Stimulated activated CD4-positive, alpha-beta T cell treated with anti-CD3 and anti-CD28 coated beads, Interleukin-12 subunit alpha, Interleukin-12 subunit beta, amount 100 ng/mL, for 4 hours (primary cell): ENCODE measurements at places on chromosomes 1 and 21.

- DNase-seq: no peak
These were observed 57.8 kb upstream of the ERRFI1 start for GRCh38 chr1:8083739-8084484.

- DNase-seq: no peak
These were observed 48.8 kb downstream of the TENT5C start for GRCh38 chr1:117654493-117655219.

GRCh38 chr21:45438391-45439145 lies 33.6 kb downstream of the COL18A1 start:
- DNase-seq: no peak

DNA sequence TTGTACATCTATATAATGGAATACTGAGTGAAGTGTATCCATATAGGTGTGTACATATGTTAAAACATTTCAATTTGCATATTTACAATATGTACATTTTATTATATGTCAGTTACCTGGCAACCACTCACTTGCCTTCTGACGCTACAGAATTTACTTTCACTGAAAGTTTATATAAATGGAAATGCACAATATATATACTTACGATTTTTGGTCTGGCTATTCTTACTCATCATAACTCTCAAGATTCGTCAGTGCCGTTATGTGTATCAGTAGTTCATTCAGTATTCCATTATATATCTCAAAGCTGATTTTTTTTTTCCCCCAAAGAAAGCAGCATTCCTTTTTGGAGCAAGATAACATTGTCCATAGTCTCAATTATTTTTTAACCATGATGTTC lies 138.2 kb downstream of the PCBP3 start:
- no peak for DNase-seq

DNA sequence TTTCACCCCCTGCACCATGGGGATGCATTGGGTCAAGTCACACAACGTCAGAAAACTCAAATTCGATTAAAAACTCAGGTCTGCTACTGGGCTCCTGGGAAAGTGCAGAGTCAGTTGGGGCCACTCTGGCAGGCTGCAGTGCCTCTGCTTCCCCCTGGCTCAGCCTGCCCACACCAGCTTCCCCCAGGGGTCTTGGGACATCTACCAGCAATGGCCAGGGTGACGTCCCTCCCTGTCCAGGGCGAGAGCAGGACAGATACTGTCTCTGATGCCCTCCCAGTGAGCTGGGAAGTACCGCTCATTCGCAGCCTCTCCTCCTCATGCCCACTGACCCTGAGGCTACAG lies 106.2 kb upstream of the COL6A1 start:
- DNase-seq: no peak

DNA sequence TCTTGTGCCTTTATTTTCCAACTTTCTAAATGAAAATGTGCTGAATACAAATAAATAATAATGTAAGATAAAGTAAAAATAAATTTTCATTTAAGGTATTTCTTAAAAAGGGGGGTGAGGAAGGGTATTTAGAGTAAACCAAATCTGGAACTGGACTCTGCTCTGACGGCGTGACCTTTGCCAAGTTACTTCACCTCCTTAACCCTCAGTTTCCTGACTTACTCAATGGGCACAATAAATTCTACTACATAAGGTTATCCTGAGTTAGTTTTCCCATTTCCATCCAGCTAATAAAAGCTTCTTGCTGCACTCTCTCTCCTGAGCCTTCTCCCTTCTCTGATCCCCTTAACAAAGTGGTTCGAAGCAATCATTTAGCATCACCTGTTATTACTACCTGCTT lies 93.9 kb downstream of the NID1 start:
- no peak for DNase-seq

GRCh38 chr1:173409613-173410012 lies 67.5 kb upstream of the PRDX6 start:
- no peak for DNase-seq

DNA sequence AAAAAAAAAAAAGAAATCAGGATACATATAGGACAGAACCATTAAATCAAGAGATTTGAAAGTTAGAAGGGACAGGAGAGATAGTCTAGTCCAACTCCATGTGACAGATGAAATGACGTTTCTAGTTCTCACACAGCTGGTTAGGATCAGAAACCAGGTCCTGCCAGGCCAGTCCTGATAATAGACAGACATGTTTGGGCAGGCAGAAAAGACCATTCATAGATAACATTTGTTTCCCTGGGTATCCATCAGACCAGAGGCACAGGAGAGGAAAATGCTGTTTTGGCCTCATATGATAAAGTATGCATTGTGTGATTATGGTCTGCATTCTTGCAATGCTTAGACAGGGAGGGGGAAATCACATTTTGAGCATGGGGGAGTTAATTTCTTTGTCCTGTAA lies 29.3 kb downstream of the ZBTB8B start:
- DNase-seq: no peak

DNA sequence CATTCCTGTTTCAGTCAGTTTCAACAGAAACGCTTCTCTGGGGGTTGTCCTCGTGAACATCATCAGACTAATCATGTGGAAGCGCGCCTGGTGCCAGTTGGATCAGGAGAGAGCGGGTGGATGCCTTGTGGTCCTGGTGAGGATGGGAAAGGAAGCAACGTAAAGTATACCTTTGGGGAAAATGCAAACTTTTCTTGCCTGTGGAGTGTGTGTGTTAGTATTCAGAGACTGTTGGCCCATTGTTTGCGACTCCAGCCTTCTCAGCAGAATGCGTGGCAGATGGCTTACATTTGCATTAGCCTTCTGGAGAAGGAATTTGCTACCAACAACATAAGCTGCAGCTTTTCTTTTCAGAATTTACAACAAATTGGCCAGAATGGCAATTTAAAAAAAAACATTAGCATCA lies 173.9 kb downstream of the RWDD3 start:
- no peak for DNase-seq

- no peak for DNase-seq
These were observed 83.9 kb downstream of the CRB1 start for GRCh38 chr1:197351821-197352440.

DNA sequence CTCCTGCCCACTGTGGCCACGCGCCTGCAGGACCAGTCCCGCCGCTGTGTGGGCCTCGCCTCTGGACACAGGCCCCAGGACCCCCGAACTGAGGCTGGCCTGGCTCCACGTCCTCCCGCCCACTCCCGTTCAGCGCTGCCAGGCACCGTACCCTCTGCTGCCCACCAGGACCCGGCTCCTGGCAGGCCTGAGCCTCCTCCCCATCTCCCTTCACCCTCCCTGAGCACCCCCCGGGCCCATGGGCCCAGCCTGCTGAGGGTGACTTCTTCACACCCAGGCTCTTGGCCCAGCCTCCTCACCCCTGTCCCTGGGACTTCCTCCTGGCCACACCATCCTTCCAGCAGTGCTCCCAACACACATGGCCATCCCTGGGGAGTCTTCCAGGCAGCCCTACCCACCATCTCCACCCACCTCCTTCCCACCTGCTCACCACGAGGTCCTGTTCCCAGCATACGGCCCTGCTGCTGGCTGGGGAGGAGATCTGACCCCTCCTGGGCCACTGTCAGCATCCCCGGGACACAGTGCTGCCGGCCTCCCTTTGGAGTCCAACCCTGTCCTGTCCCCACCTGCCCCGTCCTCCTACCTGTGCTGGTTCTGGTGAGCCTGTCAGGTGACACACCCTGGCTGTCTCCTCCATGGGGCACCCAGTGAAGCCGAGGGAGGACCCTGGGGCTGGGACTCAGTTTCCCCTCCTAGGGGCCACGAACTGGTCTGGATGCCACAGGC lies 53.7 kb downstream of the SLX9 start:
- DNase-seq: no peak

GRCh38 chr1:22845398-22845935 lies 127.2 kb downstream of the LACTBL1 start:
- no peak for DNase-seq

GRCh38 chr1:81029266-81029665 lies 771.5 kb upstream of the ADGRL2 start:
- DNase-seq: no peak

DNA sequence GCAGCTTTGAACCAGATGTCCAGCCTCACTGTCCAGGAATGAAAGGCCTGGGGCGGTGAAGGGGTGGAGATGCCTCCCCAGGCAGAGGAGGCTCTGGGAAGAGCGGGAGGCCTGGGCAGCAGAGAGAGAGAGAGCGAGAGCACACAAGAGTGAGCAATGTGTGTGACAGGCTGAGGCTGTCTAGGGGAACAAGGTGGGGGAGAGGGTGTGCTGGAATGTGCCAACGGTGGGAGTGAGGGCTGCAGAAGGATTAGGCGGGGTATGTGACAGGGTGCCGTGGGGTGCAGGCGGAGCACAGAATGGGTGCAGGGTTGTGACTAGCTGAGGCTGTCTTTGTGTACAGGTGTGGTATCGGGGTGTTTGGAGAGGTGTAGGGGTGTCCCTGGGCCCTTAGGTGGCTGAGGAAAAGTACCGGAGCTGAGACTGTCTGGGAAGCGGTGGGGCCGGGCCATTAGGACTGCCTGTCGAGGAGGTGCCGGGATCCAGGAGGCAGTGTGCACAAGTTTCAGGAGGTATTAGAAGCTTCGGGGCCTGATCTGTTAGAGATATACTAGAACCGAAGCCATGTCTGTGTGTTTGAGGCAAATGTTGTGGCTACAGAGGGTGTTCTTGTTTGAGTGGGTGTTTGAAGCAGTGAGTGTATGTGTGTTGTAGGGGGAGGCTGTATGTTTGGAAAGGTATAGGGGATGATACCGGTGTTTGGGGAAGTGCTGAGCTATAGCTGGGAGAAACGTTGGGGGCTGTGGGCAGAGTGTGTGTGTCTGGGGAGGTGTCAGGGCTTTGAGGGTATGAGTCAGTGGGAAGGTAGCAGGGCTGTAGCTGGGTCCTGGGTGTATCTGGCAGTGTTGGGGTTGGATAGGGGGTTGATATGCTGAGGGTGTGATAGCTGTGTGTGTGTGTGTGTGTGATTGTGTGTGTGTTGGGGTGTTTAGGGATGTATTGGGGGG lies 9.1 kb downstream of the AHDC1 start:
- DNase-seq: no peak

DNA sequence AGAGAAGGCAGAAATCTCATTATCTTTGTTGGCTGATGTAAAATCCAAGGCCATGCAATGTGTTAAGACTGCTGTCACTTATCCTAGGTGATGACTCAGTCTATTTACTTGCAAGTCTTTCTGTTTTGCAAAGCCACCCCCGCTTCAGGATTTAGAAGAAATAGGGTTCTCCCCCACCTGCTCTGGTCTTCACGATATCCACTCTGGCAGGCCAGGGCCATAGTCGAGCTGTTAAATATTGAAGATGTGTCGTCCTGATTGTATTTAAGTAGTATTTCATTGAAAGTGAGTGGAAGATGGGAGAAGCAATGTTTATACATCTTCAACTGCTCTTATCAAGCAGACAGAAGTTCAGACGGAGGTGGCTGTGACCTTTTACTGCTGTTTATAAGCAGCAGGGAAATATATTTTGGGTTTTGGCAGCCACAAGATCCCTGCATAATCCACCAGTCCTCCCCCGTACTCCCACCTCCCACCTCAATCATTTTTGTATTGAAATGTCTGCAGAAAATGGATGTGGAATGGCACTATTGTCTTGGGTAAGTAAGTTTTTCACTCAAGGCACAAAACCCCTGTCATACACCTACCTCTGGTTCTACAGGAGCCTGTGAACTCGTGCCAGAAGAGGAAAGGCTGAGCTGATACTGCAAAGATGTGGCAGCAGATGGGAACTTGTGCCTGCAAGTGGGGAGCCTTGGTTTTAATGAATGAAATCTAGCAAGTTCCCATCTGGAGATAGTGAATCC lies 117.4 kb downstream of the MRPS6 start:
- DNase-seq: no peak

- DNase-seq: no peak
These were observed 12.6 kb upstream of the BARHL2 start for GRCh38 chr1:90729504-90730242.

GRCh38 chr1:223702735-223703667 lies 9.3 kb upstream of the CAPN2 start:
- DNase-seq: no peak

- no peak for DNase-seq
These were observed 13.7 kb upstream of the ANGPTL7 start for GRCh38 chr1:11175461-11175860.

DNA sequence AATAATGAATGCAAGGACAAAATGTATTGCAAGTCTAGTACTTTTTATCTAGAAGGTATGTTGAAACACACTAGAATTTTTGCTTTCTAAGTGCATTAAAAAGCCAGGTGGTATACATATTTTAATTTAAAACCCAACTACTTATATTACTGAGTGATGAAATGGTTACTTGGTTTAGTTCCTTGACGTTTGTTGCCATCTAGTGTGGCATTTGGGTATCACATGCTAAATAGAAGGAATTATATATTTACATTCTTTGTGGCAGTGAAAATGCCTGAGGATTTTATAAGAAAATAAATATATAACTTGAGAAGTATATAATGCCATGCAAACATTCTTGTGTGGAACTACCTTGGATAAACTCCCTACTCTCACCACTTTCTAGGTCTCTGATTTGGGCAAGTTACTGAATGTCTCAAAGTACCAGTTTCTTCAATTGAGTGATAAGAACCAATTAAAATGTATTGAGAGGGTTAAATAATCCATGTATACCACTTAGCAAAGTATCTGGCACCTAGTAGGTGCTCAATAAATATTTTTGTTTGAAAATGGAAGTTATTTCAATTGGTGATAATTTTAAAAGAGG lies 69.6 kb downstream of the SDCCAG8 start:
- no peak for DNase-seq

GRCh38 chr1:191734321-191734720 lies 423.9 kb upstream of the RGS18 start:
- no peak for DNase-seq

- no peak for DNase-seq
These were observed 37.6 kb downstream of the PDE4B start for GRCh38 chr1:65830306-65830705.

- DNase-seq: no peak
These were observed 15.2 kb downstream of the PPFIA4 start for GRCh38 chr1:203041351-203041932.

GRCh38 chr1:239814306-239814881 lies 277.3 kb upstream of the FMN2 start:
- no peak for DNase-seq

DNA sequence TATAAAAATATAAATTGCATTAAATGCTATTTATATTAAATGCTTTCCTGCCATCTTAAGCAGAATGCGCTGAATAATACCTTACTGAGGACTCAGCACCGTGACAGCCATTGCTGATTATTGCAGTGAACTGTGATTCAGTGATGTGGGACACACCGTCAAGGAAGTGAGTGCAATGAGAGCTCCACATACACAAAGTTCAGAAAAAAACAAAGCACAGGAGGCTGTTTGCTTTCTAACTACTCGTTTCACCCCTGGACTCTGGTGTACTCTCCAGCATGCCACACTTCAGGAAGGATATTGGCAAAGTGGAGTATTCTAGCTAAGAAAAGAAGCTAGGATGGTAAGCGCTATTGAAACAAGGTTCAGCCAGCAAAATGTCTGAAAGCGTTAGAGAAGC lies 57.4 kb upstream of the CXADR start:
- DNase-seq: no peak
